Astrocyte (in vitro differentiated cells and primary cell): ENCODE measurements at places on chromosomes 16 and 17. TPM values are rescaled to one million over a fixed set of nuclear protein-coding genes. Genes with fewer than 3 reads are reported as not detected.
A peak's percentile ranks its signal among the peaks of the same experiment; 100 is the strongest.

Gene FGF11
- total RNA-seq = 22.4 and 30.7 TPM in 2 replicates

Gene KARS1
- total RNA-seq = 150 and 155 TPM in 2 replicates

Gene VTN
- 1.4 and 2.7 TPM in 2 replicates for total RNA-seq

Gene TAC4
- not detected in 2 replicates for total RNA-seq

Gene HEATR9
- total RNA-seq = not detected in 2 replicates

GRCh38 chr16:2198283-2198682 lies 1.9 kb upstream of the CASKIN1 start:
- no peak for DNase-seq

DNA sequence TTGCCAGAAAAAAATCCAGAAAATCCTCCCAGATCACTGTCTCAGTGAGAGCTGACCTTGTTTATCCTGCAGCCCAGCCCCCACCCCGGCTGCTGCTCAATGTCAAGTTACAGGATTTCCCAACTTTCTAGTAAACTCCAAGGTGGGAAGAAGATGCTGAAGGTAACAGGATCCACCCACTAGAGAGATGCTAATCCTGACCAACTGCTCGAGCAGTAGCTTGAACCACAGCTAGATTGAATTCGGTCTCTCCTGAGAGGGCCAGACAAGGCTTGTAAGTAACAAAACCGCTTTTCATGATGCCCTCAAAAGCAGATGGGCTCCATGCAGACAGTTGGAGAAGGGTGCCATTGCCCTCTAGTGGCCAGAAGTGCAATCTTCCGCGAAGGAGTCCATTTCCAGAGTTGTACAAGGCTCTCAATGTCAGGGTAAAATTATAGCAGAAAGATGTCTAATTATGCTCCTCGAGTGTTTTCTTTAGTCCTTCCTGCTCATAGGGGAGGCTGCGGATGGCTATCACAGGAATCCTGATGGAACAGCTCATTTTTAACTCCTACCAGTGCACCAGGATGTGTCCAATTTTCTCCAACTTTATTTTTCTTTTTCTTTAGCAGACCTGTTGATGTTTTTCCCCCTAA lies 3.9 kb downstream of the CDH11 start:
- DNase-seq = peak; percentile 77

GRCh38 chr16:50038756-50039529 lies 13.9 kb downstream of the CNEP1R1 start:
- no peak for DNase-seq

GRCh38 chr16:27398894-27399853 lies 2.8 kb upstream of the IL21R start:
- no peak for DNase-seq

DNA sequence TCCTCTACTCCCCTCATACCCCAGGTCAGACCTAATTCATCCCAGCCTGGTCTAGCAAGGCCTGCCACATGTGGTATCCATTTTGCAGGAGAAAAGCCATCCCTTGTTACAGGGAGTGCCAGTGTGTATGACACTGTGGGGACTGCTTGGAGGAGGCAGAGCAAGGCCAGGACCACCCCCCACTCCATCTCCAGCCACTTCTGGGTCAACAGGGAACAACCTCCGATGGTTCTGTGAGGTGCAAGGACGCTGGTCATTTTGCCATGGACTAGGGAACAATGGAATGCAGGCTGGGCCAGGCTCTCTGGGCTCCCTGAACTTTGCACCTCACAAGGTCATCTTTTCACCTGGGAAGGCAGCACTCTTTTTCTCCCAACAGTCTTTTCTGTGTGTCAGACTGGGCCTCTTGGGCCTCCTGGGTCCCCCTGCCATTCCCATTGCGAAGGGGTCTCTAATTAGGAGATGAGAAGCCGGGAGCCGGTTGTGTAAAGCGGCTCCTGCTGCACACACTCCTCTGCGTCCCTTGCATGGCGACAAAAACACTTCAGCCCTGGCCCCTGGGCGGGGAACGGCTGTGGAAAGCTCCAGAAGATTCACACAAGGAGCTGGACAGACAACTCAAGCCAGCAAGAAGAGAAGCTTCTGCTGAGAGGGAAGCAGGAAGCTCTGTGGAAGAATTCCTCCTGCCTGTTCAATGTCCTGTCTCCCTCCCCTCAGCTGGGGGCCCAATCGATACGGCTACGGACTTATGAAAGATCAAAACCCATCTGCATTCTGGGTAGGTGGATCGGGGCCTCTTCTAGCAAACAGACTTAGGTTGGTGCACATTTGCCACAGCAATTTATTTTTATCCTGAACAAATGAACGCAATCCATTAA lies 38.5 kb upstream of the MTSS2 start:
- no peak for DNase-seq

GRCh38 chr17:48427598-48427997 lies 2.4 kb downstream of the SKAP1 start:
- no peak for DNase-seq

DNA sequence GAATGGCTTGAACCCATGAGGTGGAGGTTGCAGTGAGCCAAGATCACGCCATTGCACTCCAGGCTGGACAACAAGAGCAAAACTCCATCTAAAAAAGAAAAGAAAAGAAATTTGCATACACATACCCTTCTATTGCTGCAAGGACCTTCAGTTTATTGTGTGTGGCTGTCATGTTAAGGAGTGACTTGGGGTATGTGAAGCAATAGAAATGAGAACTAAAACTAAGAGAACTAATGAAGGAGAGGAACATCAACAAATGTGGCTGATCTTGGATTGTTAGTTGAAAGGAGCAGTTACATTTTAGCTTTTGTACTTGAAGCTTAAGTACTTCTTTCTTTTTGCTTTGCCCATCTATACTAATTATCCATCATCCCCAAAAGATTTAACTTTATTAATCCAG lies 12.7 kb upstream of the NSRP1 start:
- DNase-seq = no peak

GRCh38 chr17:46818929-46819859 lies 702 bp upstream of the WNT3 start:
- DNase-seq = no peak

GRCh38 chr17:18041776-18042175 lies 2.6 kb downstream of the GID4 start:
- peak; percentile 20 for DNase-seq

DNA sequence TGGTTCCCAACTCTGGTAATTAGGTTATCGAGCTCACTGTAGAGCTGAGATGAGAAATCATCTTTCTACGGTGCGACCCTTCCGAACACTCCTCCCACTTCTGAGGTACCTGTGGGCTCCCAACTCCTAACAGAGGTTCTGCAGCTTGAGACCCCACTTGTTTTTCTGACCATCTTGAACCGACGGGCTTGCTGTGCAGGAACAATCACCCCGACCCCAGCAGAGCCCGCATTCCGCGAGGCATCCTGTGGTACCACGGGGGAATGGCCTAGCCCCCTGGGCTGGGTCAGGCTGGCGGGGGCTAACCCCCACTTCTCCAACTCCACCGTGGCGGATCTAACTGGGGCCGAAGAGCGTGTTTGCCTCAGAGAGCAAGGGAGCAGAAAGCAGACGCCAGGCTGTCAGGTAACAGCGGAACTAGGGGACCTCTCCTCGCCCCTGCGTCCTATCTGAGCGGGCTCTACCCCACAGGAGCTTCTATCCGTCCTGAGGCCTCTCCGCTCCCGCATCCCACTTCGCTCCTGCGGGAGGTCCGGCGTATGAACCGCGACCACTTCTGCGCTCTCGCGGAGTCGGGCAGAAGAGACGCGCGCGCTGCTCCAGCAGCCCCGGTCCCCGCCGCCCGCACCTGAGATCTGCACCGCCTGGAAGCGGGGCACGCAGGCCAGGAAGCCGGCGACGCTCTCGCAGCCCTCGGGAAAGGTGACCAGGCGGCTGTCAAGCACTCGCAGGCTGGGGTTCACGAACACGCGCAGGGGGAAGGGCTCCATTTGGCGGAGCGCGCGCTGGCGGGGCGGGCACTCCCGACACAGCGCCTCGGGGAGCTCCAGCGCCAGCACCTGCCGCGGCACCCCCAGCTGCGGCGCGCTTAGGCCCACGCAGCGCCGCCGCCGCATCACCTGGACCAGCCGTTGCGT lies 761 bp downstream of the PDF start:
- no peak for DNase-seq
